ENCODE measurements at places on chromosomes 7 and 10.

DNA sequence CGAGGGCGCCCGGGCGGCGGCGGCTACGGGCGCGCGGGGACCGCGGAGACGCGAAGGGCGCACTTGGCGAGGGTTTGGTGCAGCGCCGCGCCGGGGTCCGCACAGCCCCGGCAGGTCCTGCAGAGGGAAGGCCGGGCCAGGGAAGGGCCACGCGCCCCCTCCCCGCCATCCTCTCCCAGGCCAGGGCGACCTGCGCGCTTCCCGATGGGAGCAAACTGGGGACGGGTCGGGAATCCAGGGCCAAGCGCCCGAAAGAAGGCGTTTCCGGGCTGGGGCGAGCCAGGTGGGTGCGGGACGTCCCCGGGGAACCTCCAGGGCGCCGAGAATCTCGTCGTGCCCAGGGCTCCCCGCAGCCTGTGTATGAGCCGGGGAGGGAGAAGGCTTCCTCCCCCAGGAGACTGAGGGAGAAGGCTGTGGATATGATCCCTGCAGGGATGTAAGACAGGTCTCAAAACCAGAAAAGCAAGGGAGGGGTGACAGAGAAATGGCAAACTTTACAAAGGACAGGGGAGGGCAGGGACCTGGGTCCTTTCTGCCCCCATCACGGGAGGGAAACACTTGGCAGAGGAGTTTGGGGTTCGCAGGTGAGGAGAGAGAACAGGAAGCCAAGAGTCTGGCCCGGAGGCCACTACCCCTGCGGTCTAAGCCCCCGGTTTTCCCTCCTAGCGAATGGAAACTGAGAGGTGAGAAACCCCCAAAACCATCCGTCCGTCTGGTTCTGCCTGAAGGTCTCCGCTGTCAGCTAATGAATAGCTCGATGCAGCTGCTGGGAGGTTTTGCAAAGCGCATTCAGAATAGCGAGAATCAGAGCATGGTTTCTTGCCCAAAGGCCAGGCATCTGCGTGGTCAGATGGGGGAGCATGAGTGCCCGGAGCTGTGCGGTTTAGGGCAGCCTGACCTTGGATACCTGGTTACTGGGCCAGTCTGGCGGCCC is 674 bp downstream of the AMZ1 start:
- peak; percentile 53 for DNase-seq

GRCh38 chr10:71476228-71477011 is 79.7 kb downstream of the CDH23 start:
- no peak for DNase-seq

GRCh38 chr7:137241655-137242360 is 101.7 kb downstream of the PTN start:
- DNase-seq = no peak

GRCh38 chr7:73904219-73905137 is 43.5 kb downstream of the TMEM270 start:
- peak; percentile 17 for DNase-seq

DNA sequence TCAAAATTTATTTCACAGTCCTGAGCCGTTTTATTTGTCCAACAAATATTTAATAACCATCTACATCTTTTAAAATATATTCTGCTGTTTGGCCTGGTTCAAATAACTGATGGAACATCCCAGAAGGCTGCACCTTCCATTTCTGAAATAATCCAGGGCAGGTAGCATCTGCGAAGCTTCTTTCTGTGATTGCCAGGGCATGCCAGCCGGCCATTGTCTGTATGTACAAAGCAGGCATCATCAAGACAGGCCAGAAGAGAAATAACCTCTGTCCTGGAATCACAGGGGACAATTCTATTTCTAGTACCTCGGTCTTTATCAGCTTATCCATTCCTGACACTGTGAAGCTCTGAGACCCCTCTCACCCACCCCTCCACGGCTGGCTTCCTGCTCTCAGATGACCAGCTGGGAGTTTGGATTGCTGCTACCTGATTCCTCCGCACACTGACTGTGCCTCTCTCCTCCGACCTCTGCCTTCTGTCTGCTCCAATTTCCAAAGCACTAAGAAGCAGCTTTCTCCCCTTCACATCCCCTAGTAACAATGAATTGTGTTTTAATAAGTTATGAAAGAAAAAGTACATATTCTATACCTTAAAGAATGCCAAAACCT is 8.0 kb downstream of the DGKI start:
- DNase-seq = no peak

GRCh38 chr7:2114052-2114451 is 118.7 kb downstream of the MAD1L1 start:
- peak; percentile 28 for DNase-seq

- DNase-seq = peak; percentile 28
Observed at GRCh38 chr10:9781666-9782065, 1236.0 kb upstream of the CELF2 start.

- no peak for DNase-seq
Observed at GRCh38 chr10:50551894-50552293, 71.9 kb downstream of the SGMS1 start.

GRCh38 chr10:69797959-69798358 is 3.7 kb upstream of the COL13A1 start:
- DNase-seq = no peak

DNA sequence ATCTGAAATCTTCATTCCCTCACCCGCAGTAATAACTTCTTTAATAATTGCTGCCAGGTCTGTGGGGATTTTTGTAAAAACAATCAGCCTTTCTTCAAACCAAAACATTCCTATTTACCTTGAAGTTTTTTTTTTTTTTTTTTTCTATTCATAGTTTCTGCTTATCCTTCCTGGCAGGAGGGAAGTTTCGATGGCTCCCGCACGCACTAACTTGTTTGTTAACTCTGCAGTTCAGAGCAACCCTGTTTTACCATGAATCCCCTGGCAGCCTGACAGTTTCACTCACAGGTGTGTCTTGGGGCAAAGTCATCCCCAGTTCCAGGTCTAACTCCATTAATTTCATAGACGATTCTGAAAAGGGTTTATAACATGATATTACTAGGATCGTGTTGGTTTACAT is 149.3 kb downstream of the KLF6 start:
- DNase-seq = peak; percentile 37

GRCh38 chr7:79405368-79405767 is 48.1 kb downstream of the MAGI2 start:
- DNase-seq = no peak

DNA sequence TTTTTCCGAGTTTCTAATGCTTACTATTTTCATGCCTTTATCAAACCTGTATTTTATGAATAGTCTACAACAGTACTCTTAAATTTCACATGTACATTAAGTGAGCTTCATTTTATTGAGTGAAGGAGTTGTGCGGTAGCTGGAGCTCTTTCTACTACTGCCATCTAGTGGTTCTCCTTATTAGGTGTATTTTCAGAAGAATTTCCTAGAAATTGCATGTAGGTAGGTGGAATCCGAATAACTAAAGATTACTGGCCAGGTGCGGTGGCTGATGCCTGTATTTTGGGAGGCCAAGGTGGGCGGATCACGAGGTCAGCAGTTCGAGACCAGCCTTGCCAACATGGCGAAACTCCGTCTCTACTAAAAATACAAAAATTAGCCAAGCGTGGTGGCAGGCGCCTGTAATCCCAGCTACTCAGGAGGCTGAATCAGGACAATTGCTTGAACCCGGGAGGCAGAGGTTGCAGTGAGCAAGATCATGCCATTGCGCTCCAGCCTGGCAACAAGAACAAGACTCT is 38.3 kb downstream of the LRRC72 start:
- peak; percentile 72 for DNase-seq

DNA sequence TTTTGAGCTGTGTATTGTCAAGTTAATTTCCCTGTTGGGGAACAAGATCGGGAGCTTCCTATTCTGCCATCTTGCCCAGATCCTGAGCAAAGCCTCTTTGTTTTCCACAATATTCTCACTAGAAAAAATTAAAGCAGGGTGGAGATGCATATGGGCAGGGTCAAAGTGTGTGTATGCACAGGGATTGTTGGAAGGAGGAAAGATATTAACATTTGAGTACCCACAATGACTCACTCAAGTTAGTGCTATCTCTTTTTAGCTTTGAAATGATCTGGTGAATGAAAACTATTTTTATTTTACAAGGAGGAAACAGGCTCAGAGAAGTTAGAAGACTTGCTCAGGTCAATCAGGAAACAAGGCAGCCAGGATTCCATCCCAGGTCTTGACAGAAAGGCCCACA is 6.7 kb upstream of the BTBD16 start:
- peak; percentile 56 for DNase-seq

- no peak for DNase-seq
Observed at GRCh38 chr7:45721686-45722598, 147.8 kb downstream of the ADCY1 start.

All from kidney tubule cell (primary cell).